ENCODE measurements at places on chromosomes 7 and 10.
A peak's percentile ranks its signal among the peaks of the same experiment; 100 is the strongest.

DNA sequence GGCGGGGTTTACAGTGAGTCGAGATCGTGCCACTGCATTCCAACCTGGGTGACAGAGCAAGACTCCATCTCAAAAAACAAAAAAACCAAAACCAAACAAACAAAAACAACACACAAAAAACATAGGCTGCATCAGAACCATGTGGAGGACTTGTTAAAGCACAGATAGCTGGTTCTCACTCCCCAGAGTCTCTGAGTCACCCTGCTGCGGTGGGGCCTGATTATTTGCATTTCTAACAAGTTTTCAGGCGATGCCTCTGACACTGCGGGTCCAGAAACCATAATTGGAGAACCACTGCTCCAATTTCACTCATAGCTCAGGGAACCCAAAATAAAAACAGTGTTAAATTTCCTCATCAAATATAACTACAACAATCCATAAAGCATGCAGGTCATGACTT lies 816.7 kb downstream of the MAGI2 start:
- no peak for DNase-seq
- no peak overlapping the region for H3K27ac ChIP-seq
- no peaks in the 10 kb centered on the region for H3K4me1 ChIP-seq
- H3K4me3 ChIP-seq: no peak overlapping the region

DNA sequence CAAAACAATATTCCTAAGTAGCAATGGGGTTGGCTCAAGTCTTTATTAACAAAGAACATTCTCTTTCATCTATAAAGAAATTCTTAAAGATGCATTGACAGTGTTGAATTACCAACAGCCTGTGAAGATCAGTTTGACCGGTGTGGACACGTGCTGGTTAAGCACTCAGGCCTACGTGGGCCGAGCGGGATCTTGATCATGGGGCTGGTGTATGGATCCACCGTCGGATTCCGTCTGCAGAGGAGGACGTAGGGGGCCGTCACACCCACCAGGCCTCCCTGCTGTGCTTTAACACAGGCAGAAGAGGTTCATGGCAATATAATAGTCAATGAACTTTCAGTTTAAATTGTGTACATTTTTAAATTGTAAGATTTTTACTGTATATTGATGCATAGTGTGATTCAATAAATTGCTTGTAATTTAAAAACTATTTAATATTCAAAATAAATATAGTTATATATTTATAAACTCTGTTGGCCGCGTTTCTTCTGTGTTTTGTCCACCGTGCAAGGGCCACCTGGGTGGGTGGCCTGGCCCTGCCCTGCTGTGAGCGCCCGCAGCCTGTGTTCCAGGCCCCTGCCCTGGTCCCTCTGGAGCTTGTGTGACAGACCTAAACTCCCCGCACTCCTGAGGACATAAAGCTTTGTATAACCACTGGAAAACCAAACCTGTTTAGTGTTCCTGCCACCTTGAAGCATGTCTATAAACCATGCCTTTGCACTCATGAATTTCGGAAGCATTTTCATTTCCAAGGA lies 1.9 kb upstream of the BHLHA15 start:
- peaks cover 12% of the 10 kb centered on the region for H3K27me3 ChIP-seq
- DNase-seq: peak; percentile 16
- H3K4me3 ChIP-seq: no peak overlapping the region
- no peak overlapping the region for H3K27ac ChIP-seq

DNA sequence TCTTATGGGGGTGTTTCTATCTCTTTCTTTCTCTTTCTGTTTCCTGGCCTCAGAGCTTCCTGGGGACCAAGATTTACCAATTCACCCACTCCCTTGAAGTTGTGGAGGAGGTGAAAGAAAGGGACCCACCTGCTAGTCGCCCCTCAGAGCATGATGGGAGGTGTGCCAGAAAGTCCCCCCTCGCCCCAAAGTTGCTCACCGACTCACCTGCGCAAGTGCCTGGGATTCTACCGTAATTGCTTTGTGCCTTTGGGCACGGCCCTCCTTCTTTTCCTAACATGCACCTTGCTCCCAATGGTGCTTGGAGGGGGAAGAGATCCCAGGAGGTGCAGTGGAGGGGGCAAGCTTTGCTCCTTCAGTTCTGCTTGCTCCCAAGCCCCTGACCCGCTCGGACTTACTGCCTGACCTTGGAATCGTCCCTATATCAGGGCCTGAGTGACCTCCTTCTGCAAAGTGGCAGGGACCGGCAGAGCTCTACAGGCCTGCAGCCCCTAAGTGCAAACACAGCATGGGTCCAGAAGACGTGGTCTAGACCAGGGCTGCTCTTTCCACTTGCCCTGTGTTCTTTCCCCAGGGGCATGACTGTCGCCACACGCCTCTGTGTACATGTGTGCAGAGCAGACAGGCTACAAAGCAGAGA lies 12.2 kb downstream of the AQP1 start:
- peaks cover 78% of the 10 kb centered on the region for H3K36me3 ChIP-seq
- H3K27ac ChIP-seq: peak overlapping the region; percentile 88
- peaks cover 43% of the 10 kb centered on the region for H3K4me1 ChIP-seq
- DNase-seq: no peak

- peak overlapping the region; percentile 82 for H3K27ac ChIP-seq
- H3K4me3 ChIP-seq: peak overlapping the region; percentile 62
- peaks cover 14% of the 10 kb centered on the region for H3K27me3 ChIP-seq
- DNase-seq: no peak
- peaks cover 24% of the 10 kb centered on the region for H3K4me1 ChIP-seq
Observed at GRCh38 chr7:108003599-108003935, 606 bp upstream of the LAMB1 start.

DNA sequence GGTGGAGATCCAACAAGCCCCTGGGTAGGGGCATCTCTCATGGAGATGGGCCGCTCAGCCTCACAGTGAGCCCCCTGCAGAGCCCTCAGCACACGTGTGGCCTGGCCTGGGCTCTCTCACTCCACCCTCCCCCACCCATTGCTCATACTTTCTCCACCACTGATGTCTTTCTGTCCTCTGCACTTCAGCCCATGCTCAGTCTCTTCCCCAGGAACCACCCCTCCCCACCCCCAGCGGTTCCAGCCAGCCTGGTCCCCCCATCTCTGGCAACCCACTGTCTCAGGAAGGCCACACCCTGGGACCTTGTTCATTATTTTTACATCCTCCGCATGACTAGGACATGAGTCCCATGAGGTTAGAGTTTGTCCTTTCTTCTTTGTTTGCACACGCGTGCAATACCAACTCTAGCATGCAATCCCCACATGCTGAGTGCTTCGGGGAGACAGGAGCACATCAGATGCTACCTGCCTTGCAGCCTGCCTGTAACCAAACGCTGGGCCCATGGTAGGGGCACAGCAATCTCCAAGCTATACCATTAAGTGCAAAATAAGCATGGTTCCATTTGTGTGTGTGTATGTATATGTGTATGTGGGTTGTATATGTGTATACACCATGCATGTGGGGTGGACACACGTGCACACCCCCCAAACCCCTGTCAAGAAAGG lies 408.4 kb upstream of the FOXK1 start:
- no peaks in the 10 kb centered on the region for H3K27me3 ChIP-seq
- no peak overlapping the region for H3K27ac ChIP-seq
- H3K4me1 ChIP-seq: no peaks in the 10 kb centered on the region
- no peak for DNase-seq

- no peaks in the 10 kb centered on the region for H3K27me3 ChIP-seq
- H3K36me3 ChIP-seq: no peaks in the 10 kb centered on the region
- DNase-seq: no peak
- H3K27ac ChIP-seq: no peak overlapping the region
Observed at GRCh38 chr10:65350611-65351010, 1575.2 kb upstream of the LRRTM3 start.

GRCh38 chr7:26507108-26507987 lies 215.7 kb downstream of the SNX10 start:
- H3K27ac ChIP-seq: no peak overlapping the region
- DNase-seq: no peak
- H3K4me1 ChIP-seq: no peaks in the 10 kb centered on the region
- H3K27me3 ChIP-seq: no peaks in the 10 kb centered on the region
- no peaks in the 10 kb centered on the region for H3K36me3 ChIP-seq

DNA sequence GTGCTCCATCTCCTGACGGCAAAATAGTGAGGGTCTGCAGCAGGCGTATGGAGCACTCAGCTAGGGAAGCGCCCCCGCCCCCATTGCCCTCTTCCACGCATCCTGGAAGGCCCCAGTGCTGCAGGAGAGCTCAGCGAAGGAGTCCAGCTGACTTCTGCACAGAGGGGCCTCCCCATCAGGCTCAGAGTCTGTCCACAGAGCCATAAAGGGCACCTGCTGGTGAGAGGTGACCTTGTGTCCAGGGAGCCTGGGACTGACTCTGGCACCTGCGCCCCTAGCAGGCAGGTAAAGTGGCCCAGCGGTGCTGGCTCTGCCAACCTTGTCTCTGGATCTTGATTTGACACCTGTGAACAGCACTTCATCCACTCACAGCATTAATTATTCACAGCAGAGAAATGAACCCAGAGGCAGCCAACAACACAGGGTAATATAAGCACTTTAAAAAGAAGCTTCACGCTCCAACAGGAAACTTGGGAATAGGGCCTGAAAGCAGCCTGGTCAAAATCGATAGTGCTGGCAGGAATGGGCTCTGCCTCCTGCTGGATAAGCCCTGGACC lies 59.6 kb downstream of the VOPP1 start:
- H3K27me3 ChIP-seq: no peaks in the 10 kb centered on the region
- peaks cover 24% of the 10 kb centered on the region for H3K36me3 ChIP-seq
- peaks cover 6% of the 10 kb centered on the region for H3K4me1 ChIP-seq
- no peak for DNase-seq
- no peak overlapping the region for H3K27ac ChIP-seq
- no peak overlapping the region for H3K4me3 ChIP-seq

GRCh38 chr10:74417397-74417796 lies 266.4 kb downstream of the ADK start:
- H3K4me3 ChIP-seq: no peak overlapping the region
- H3K4me1 ChIP-seq: peaks cover 10% of the 10 kb centered on the region
- H3K36me3 ChIP-seq: peaks cover 3% of the 10 kb centered on the region
- no peak overlapping the region for H3K27ac ChIP-seq
- no peak for DNase-seq

GRCh38 chr7:30505174-30505697 lies 607 bp upstream of the GGCT start:
- H3K4me3 ChIP-seq: peak overlapping the region; percentile 63
- DNase-seq: peak; percentile 80
- no peaks in the 10 kb centered on the region for H3K27me3 ChIP-seq

DNA sequence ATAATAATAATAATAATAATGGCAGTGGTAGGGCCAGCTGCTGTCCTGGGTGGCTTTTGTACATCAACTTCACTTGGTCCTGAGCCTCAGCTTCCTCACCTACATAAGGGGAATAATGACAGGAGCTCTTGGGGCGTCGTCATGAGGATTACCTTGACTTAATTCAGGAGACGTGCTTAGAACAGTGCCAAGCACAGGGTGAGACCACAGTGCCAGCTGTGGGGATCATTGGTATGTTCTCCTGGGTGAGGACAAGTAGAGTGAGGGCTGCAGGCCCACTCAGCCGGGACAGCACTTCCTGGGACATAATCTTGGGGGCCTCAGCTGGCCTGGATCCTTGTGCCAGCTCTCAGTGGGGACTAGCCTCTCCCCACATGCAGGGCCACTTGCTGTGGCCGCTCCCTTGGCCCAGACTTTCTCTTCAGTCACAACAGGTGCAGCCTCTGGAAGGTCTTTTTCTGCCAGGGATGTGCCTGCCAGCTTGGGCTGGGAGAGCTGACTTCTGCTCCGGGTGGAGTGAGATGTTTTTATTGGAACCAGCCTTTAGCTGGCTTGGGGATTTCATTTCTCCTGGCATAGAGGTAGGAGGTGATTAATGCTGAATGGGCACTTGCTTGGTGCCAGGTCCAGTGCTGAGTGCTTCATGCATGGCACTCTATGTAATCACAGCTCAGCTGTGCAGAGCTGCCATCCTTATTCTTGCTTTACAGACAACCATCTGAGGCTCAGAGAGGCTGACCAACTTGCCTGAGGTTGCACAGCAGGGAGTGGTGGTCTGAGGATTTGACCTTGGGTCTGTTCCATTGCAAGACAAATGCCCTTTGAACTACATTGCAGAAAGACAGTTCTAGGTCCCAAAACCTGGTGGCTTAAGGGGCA lies 45.3 kb downstream of the TSPAN15 start:
- no peak for DNase-seq
- H3K4me1 ChIP-seq: peaks cover 18% of the 10 kb centered on the region
- H3K27me3 ChIP-seq: no peaks in the 10 kb centered on the region
- no peak overlapping the region for H3K4me3 ChIP-seq
- H3K27ac ChIP-seq: no peak overlapping the region

Measured in upper lobe of left lung (tissue), 6 donors.